ENCODE measurements at places on chromosomes 11 and 22.
A peak's percentile ranks its signal among the peaks of the same experiment; 100 is the strongest.

- DNase-seq, result no peak
Observed at GRCh38 chr11:108818971-108819370, 154.1 kb downstream of the DDX10 start.

- DNase-seq, result no peak
Observed at GRCh38 chr11:58647141-58647699, 24.8 kb downstream of the CNTF start.

- no peak for DNase-seq
Observed at GRCh38 chr11:119806064-119806915, 77.3 kb upstream of the NECTIN1 start.

GRCh38 chr22:26286091-26286820 lies 117.0 kb downstream of the SEZ6L start:
- no peak for DNase-seq

DNA sequence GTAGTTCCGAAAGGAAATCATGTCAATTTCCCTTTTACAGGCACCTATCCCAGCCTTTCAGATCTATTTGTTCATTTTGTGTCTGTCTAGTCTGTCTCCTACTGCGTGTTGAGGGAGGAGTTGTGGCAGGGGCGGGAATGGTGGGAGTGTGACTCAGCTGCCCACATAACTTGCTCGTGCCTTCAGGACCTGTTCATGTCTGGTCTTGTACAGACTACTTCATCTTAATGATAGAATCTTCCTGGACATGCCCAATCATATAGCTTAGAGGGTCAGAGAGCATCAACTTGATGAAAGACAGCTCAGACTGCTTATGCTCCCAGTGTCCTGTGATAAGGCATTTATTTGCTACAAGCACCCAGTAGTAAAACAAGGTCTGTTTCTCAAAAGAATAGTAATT lies 61.0 kb upstream of the BIRC3 start:
- no peak for DNase-seq

DNA sequence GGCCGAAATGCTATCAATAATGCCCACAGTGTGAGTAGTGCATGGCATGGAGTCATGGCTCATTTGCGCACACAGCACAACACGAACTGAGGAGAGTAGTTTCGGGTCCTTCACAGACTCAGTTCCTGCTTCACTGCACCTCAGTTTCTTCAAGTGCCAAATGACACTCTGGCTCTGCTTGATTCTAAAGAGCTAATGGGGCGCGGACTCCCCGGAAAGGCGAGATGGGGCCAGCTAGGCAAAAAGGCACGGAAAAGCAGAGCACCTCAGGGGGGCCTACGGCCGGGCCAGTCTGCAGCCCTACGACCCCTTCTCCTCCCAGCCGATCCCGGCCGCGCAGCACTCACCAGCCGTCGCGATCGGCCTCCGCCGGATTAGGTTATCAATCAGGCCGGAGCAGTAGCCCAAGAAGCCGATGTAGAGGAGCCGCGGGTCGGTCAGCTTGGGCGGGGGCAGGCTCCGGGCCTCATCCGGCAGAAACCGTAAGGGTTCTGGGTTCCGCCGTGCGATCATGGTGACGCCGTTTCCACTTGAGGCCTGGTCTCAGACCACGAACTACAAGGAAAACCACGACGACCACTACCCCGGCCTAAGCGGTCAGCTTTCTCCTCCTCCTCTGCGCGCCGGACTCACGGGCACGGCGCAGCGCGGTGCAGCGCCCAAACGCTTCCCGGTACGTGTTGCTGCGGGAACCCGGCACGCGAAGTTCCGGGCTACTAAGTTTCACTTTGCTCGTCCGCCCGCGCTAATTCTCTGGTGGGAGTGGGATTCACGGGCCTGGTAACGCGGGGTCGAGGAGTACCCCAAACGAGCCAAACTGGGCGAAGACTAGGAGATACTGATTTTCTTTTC lies at the start of gene NDUFC2:
Gene NDUFC2 (minus strand): TSS at position 631 of the 852 bp plus-strand sequence. CDS start 118 bp downstream, at position 513.
- peak; percentile 24 for DNase-seq

GRCh38 chr11:88013508-88014065 lies 161.7 kb downstream of the RAB38 start:
- no peak for DNase-seq

DNA sequence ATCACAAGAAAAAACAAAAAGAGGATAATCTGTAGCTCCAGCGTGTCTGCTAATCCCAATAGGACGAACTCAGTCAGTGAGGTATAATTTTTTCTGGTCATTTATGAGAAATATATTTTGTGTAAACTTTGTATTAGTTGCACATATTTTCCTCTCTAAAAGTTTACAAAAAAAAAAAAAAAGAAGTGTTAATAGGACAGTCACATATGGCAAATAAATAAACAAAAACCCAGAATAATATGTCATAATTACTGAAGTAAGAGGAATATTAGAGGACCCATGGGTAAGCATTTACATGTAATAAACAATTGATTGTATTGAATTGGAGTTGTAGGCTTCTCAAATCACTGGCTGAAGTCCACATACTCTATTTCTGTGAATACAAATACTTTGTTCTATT lies at the start of gene OR5F1:
Gene OR5F1 (minus strand): TSS at position 101 of the 400 bp plus-strand sequence. CDS start 0 bp downstream, at position 101.
- DNase-seq, result no peak

DNA sequence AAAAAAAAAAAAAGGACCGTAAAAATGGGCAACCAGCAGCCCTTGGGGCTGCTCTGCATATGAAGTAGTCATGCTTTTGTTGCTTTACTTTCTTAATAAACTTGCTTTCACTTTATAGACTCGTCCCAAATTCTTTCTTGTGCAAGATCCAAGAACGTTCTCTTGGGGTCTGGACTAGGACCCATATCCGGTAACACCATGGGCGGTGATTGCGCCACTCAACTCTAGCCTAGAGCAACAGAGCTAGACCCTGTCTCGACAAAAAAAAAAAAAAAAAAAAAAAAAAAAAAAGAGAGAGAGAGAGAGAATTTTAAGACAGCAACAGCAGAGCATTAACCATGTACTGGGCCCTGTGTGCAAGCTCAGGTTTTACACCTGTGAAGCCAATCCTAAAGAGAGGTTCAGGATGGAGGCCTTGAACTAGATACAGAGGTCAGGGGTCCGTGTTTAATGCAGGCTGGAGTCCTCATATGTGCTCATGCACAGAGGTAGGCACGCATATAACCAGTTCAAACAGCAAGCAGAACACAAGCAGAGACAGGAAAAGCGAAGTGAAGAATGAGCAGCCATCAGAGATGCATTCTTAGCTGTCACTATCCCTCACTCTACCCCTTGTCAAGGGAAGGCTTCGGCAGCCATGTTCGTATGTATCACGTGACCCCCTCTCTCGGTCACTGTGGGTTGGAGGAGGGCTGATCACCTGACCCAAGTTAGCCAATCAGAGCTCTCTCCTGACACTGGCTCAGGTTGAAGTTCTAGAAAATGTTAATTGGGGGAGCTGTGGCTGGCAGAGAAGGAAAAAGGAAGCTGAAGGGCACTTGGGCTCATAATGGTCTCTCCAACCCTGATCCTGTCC lies 16.7 kb upstream of the SYT12 start:
- no peak for DNase-seq

DNA sequence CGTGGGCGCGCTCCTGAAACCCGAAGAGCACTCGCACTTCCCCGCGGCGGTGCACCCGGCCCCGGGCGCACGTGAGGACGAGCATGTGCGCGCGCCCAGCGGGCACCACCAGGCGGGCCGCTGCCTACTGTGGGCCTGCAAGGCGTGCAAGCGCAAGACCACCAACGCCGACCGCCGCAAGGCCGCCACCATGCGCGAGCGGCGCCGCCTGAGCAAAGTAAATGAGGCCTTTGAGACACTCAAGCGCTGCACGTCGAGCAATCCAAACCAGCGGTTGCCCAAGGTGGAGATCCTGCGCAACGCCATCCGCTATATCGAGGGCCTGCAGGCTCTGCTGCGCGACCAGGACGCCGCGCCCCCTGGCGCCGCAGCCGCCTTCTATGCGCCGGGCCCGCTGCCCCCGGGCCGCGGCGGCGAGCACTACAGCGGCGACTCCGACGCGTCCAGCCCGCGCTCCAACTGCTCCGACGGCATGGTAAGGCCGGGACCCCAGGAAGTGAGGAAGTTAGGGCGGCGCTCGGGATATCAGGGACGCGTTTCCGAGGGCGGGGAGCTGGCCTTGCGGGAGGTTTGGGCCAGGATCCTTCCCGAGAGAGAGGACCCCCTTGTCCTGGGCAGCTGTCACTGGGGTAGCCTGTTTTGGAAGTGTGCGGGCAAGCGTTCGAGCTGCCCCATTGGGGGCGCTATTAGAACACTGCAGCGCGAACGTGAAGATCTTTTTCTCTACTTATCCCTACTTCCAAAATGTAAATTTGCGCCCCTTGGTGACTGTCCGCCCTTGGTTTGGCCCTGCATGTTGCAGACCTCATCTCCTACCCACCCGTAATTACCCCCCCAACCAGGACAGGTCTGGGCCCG lies 796 bp downstream of the MYOD1 start:
- DNase-seq, result no peak

- no peak for DNase-seq
Observed at GRCh38 chr22:38455530-38456271, 702 bp upstream of the KCNJ4 start.

GRCh38 chr11:2453436-2453835 lies 8.6 kb downstream of the KCNQ1 start:
- no peak for DNase-seq

GRCh38 chr11:72752088-72752914 lies at the start of gene ARAP1:
Gene ARAP1 (minus strand): TSS chr11:72752408. CDS start chr11:72727128, 25,280 bp downstream.
- DNase-seq, result peak; percentile 75

- no peak for DNase-seq
Observed at GRCh38 chr11:17597770-17598169, 50.7 kb downstream of the OTOG start.

DNA sequence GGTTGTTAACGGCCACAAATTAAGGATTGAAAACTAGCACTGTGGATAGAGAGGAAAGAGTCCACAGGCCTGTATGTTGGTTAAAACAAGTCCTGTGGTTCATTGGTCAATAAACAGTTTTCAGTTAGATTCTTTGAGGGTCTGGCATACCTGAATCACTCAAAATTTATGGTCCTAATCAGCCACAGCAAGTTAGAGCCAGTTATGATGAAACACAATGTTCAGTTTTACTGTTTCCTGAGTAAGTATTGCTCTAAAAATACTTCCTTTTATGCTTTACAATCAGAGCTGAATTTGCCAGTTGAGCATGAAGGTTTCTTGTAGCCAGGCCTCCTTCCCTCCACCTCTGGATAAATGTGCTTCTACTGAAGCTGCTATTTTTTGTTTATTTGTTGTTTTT lies 12.9 kb upstream of the CAT start:
- DNase-seq, result no peak

DNA sequence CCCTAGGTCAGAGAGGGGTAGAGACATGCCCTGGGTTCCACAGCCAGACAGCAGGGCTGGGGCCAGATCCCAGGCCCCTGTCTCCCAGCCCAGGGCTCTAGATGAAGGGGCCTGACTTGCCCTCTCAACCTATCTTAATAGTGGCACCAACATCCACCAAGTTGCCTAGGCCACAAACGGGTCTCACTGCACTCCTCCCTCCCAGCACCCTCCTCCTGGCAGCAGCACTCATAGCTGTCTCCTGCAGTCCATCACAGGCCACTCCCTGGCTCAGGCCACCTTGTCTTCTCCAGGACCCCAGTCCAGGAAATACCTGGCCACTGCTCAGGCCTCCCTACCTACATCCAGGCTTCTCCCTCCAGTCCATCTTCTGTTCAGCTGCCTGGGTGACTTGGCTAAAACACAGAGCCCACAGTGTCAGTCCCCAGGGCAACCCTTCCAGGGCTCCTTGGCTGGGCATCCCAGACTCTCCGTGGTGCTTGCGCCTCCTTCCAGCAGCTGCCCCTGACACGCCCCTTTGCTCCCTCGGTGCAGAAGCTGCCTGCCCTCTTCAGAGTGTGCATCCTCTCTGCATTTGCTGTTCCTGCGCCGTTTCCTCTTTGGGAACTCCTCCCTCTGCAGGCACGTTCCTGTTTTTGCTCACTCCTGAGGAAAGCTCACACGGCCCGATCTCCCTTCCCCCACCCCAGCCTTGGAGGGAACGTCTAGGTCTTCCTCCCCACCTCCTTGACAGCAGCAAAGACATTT lies 40.5 kb downstream of the LRRC32 start:
- no peak for DNase-seq

DNA sequence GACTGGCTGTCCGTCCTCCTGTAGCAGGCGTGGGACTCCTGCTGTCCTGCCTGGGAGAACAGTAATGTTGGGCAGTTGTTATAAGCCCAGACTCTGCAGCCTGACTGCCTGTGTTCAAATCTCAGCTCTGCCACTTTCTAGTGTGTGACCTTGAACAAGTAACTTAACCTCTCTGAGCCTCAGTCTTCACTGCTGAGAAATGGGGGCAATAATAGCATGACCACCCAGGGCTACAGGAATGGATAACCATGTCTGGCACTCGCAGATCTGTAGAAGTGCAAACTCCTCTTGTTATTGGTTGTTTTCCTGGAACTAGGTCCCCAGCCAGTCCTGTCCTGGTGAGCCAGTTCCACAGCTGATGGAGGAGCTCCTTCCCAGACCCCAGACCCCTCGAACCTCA lies 69.7 kb downstream of the TP53I11 start:
- no peak for DNase-seq

- no peak for DNase-seq
Observed at GRCh38 chr11:83971063-83971462, 684.9 kb upstream of the CCDC90B start.

GRCh38 chr11:2797121-2797711 lies 88.4 kb downstream of the CDKN1C start:
- no peak for DNase-seq

- no peak for DNase-seq
Observed at GRCh38 chr22:50686794-50687193, 14.2 kb downstream of the SHANK3 start.

DNA sequence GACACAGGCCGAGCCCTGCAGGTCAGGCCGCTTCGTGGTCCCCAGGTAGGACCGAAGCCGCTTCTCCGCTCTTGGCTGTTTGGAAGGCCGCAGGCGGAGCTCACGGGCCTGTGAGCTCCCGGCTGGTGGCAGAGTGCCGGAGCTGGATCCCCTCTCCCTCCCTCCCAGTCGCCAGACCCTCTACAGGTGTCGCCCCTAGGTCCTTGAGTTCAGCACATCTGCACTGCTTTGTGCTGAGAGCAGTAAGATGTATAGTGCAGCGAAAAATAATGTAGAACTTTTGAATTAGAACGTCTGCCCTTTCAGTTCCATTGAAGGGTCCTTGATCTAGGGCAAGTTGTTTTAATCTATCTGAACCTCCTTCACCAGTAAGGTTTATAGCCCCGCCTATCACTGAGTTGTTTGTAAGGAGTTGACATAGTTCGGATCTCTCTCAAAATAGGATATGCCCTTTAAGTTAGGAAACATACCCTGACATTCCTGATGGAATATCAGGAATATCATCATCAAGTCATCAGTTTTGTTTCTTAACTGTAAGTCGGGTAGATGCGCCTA lies 419 bp downstream of the ANKRD49 start:
- DNase-seq, result no peak

- no peak for DNase-seq
Observed at GRCh38 chr22:35892192-35892591, 136.4 kb downstream of the RBFOX2 start.

- DNase-seq, result no peak
Observed at GRCh38 chr22:41531715-41532477, 12.4 kb downstream of the POLR3H start.

- no peak for DNase-seq
Observed at GRCh38 chr11:77882396-77882795, 61.5 kb downstream of the AAMDC start.

DNA sequence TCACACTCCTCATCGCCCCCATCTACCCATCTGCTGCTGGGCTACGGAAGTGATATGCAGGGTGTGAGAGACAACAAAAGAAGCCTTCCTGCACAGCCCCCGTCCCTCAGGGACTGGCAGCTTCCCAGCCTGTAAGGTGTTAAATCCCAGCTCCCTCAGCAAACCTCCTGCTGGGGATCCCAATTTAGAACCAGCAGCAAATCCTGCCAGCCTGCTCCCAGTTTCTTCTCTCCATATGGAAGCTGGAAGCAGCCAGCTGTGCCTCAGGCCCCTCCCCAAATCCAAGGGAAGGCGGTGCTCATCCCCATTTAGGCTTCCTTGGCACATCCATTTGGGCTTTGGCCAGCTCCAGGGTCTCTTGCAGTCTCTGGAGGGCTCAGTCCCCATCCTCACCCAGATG lies 47.5 kb downstream of the PAMR1 start:
- no peak for DNase-seq

All from stimulated activated CD8-positive, alpha-beta memory T cell treated with anti-CD3 and anti-CD28 coated beads, Interleukin-7, amount 100 ng/mL, for 4 hours (primary cell).